Testis (tissue), 5 donors: ENCODE measurements at places on chromosomes 2 and 18. TPM values are rescaled to one million over a fixed set of nuclear protein-coding genes. Genes with fewer than 3 reads are reported as not detected.
A peak's percentile ranks its signal among the peaks of the same experiment; 100 is the strongest.

GRCh38 chr18:46343931-46344372, 239.8 kb downstream of the HAUS1 start:
- DNase-seq, result no peak

Gene LCT
- polyA plus RNA-seq, result 0.22 TPM

Gene VWA3B
- polyA plus RNA-seq, result 118 TPM

- no peak for DNase-seq
These were observed 10.0 kb upstream of the DUSP19 start for GRCh38 chr2:183068561-183068960.

Gene NLRC4
- polyA plus RNA-seq, result 0.70 TPM

DNA sequence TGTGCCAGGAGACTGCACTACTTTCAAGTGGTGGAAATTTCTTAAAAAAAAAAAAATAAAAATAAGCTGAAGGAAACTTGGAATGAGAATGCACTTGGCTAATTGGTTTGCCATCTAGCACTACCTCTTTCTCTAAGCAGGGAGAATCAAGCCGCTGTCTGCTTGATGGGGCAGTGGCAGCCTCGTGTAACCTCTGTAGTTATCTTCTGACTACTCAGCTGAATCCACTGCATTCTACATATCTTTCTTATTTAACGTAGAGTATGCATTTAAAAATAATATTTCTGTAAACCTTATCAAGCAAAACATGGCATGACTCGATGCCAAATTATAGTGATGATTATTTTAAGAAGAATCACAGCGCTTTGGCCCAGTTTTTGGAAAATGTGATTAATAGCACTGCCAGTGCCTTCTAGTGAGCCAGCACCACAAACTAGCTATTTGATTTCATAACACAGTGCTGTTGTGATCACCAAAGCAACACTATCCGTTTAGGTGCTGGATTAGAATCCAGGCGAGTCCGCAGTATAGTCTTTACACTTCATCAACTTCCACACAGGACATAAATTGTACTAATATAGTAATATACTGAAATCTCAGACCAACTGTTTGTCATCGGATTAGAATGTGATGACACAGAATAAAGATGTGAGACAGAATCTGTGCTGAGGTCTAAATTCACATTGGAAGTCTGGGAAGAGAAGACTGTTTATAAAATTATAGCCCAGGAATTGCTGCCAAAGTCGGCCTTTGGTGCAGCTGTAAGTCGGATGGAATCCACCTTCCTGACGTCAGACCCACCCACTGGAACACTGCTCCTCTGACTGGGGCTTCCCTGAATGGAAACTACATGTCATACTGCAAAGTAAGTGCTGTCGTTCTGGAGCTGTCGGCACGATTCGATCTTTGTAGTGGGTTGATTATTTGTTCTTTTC, 136.5 kb upstream of the ETAA1 start:
- DNase-seq, result peak; percentile 43

- peak; percentile 68 for DNase-seq
These were observed 549.0 kb upstream of the VRK2 start for GRCh38 chr2:57497489-57498096.

- no peak for DNase-seq
These were observed 489.6 kb downstream of the SLC4A3 start for GRCh38 chr2:220117025-220117424.
